ENCODE measurements at places on chromosomes 1 and 21. TPM values are rescaled to one million over a fixed set of nuclear protein-coding genes. Genes with fewer than 3 reads are reported as not detected.

DNA sequence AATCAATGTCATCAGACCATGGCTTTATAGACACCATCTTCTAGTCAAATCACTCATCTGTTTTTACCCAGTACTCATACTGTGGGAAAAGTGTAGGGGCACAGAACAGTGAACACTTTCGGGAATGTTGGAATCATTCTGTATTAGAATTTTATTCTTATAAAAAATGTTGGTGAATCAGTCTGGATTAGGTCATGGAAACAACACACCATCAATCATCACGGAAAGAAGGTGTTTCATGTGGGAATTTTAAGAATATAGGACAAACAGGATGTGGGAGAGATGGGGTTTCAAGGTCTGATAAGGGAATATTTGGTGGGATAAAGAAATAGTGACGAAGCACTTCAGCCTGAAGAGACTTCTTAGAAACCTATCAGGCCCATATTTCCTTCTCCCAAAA, 17.3 kb downstream of the GBP1 start:
- peaks cover 11% of the 10 kb centered on the region for H3K4me1 ChIP-seq
- peaks cover 17% of the 10 kb centered on the region for H3K36me3 ChIP-seq
- no peak for DNase-seq
- peaks cover 5% of the 10 kb centered on the region for H3K27me3 ChIP-seq
- no peak overlapping the region for H3K27ac ChIP-seq

- no peaks in the 10 kb centered on the region for H3K36me3 ChIP-seq
- no peaks in the 10 kb centered on the region for H3K27me3 ChIP-seq
- H3K27ac ChIP-seq: no peak overlapping the region
- H3K4me1 ChIP-seq: no peaks in the 10 kb centered on the region
- H3K4me3 ChIP-seq: no peak overlapping the region
Measured at GRCh38 chr1:192010406-192010805, 147.9 kb upstream of the RGS18 start.

DNA sequence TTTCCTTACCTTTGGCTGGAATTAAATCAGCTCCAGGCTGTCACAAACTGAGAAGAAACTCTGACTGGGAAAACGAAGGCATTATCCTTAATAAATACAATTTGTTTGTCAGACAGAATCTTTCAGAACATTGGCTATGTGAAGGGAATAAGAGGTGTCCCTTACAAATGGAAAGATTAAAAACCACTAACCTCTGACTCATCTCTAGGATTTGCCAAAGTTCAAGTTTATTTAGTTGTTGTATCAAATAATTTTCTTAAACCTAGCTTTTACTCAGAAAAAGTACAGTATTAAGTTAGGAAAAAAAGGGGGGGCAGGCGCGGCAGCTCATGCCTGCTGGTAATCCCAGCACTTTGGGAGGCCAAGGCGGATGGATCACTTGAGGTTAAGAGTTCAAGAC, 15.7 kb downstream of the SERTAD4 start:
- no peak overlapping the region for H3K4me3 ChIP-seq
- no peak for DNase-seq
- H3K36me3 ChIP-seq: peaks cover 3% of the 10 kb centered on the region

- H3K27ac ChIP-seq: no peak overlapping the region
- no peaks in the 10 kb centered on the region for H3K27me3 ChIP-seq
- peaks cover 2% of the 10 kb centered on the region for H3K4me1 ChIP-seq
- no peaks in the 10 kb centered on the region for H3K36me3 ChIP-seq
- DNase-seq: peak; percentile 48
Measured at GRCh38 chr1:153277852-153278251, 18.4 kb downstream of the LORICRIN start.

DNA sequence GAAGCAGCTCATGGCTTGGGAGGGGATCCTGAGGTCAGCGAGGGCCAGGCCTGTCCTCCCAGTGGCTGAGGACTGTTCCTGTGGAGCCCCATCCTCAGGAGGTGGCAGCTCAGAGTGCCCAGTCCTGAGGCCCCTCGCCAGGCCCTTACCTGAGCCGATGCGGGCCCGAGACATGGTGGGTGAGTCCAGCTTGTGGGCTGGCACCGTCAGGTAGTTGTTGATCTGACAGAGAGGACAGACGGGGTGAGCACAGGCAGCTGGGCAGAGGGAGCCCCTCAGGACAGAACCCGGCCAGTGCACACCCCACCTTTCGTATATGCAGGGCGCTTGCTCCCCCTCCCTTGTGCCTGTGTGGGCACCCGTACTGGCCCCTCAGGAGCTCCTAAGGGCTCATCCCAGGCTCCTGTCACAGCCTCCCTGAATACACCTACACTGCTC, 53.9 kb downstream of the SLC9A1 start:
- DNase-seq: no peak
- H3K4me3 ChIP-seq: no peak overlapping the region
- peaks cover 11% of the 10 kb centered on the region for H3K4me1 ChIP-seq
- peaks cover 13% of the 10 kb centered on the region for H3K36me3 ChIP-seq
- H3K27me3 ChIP-seq: peaks cover 11% of the 10 kb centered on the region

- H3K36me3 ChIP-seq: no peaks in the 10 kb centered on the region
- H3K27ac ChIP-seq: no peak overlapping the region
- H3K4me1 ChIP-seq: peaks cover 2% of the 10 kb centered on the region
- H3K4me3 ChIP-seq: no peak overlapping the region
- DNase-seq: no peak
Measured at GRCh38 chr1:119435052-119435451, 20.1 kb downstream of the HSD3B2 start.

DNA sequence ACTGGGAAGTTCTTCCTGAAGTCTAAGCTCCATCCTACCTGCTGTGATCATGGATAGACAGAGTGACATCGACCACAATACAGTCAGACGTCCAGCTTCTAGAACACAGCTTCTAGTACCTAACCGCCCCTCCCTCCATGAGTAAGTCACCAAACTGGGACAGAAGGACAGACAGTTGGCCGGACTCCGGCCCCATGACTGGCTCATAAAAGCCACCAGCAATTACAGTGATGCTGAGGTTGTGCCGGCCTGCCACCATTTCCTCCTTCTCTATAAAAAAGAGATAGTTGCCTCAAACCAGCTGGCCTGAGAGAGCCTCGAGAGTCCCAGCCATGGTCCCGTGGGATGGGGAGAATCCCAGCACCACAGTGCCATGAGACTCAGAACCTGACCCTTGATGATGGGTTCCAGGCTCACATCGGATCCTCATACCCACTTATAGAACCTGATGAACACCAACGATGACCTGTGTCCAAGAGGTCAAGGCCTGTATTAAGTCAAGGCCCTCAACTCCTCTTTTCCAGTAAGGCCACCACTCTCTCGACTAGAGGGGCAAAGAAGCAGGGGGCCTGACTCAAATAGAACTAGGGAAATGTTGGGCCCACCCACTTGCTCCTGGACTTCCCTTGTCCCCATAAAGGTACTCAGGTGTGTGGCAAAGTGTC, 3.4 kb downstream of the MEF2D start:
- peaks cover 10% of the 10 kb centered on the region for H3K36me3 ChIP-seq
- no peak for DNase-seq
- peaks cover 51% of the 10 kb centered on the region for H3K4me1 ChIP-seq
- peak overlapping the region; percentile 70 for H3K4me3 ChIP-seq

DNA sequence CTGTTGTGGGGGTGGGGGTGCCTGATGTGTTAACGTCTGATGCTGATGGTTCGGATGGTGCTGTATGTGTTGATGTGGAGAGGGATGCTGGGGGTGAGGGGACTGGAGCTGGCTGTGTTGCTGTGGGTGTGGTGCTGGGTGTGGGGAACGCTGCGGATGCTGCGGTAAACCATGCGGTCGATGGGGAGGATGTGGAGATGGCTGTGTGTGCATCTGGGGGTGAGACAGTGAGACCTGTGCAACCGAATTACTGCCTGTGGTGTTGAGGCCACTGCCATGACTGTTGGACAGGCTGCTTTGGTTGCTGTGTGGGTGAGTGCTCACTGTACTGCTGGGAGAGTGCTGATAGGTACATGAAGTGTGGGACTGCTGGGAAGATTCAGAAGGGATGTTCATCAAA, 26.8 kb upstream of the GUCA2A start:
- DNase-seq: no peak
- peaks cover 17% of the 10 kb centered on the region for H3K36me3 ChIP-seq

- no peak overlapping the region for H3K4me3 ChIP-seq
- DNase-seq: no peak
- no peak overlapping the region for H3K27ac ChIP-seq
- H3K4me1 ChIP-seq: no peaks in the 10 kb centered on the region
- no peaks in the 10 kb centered on the region for H3K27me3 ChIP-seq
- peaks cover 41% of the 10 kb centered on the region for H3K36me3 ChIP-seq
Measured at GRCh38 chr1:226371027-226371694, 36.7 kb downstream of the PARP1 start.

- peaks cover 13% of the 10 kb centered on the region for H3K27me3 ChIP-seq
- H3K36me3 ChIP-seq: peaks cover 16% of the 10 kb centered on the region
- H3K27ac ChIP-seq: peak overlapping the region; percentile 90
- H3K4me3 ChIP-seq: peak overlapping the region; percentile 97
- DNase-seq: peak; percentile 46
- H3K4me1 ChIP-seq: peaks cover 40% of the 10 kb centered on the region
Measured at GRCh38 chr1:32014199-32014947, 705 bp downstream of the KHDRBS1 start.

DNA sequence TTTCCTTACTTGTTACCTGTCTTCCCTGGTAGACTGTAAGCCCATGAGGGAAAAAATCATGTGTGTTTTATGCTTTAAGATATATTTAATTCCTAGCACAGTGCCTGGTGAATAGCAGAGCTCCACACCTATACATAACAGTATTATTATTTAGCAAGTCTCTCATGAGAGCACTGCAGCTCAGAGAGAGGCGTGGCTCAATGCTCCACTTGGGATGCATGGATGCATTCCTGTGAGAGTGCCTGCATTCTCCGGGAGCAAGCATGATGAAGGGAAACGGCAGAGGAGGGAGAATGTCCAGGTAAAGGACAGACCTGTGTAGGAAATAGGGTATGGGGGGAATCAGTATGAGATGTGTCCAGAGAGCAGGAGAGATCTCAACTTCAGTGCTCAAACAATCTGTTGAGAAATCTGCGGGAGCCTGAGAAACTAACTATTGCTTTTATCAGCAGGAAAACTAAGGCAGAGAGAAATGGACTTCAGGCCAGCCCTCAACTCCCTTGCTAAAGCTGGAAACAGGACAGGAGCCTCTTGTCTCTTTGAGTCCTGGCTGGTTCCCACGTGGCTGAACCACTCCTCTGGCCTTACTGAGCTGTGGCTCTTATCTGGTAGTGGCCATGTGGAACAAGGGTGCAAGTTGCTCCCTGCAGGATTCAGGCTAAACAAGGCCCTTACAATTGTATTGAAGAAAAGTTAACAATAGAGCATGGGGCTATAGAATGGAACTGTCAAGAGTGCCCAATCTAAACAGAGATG, 113.1 kb downstream of the KCNN3 start:
- DNase-seq: no peak
- H3K36me3 ChIP-seq: peaks cover 4% of the 10 kb centered on the region
- no peaks in the 10 kb centered on the region for H3K27me3 ChIP-seq
- H3K4me1 ChIP-seq: peaks cover 7% of the 10 kb centered on the region

DNA sequence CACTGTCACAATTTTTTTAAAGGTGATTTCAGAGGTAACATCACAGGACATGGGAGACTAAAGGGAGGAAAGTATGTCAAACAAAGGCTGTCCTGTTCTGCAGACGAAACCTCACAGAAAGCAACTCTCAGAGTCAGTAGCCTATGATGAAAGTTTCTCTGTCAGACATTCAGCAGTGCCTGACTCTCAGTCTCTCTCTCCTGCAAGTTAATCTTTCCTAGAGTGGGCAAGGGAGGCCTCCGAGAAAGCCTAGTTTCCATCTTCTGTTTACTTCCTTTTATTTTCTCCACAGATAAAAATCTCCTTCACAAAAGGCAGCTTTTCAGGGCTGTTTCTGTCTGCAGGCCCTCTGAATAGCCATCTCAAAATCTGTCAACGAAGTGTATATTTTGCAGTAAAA, 24.9 kb upstream of the FMO2 start:
- H3K36me3 ChIP-seq: no peaks in the 10 kb centered on the region
- no peaks in the 10 kb centered on the region for H3K27me3 ChIP-seq
- no peak overlapping the region for H3K27ac ChIP-seq
- no peak overlapping the region for H3K4me3 ChIP-seq

DNA sequence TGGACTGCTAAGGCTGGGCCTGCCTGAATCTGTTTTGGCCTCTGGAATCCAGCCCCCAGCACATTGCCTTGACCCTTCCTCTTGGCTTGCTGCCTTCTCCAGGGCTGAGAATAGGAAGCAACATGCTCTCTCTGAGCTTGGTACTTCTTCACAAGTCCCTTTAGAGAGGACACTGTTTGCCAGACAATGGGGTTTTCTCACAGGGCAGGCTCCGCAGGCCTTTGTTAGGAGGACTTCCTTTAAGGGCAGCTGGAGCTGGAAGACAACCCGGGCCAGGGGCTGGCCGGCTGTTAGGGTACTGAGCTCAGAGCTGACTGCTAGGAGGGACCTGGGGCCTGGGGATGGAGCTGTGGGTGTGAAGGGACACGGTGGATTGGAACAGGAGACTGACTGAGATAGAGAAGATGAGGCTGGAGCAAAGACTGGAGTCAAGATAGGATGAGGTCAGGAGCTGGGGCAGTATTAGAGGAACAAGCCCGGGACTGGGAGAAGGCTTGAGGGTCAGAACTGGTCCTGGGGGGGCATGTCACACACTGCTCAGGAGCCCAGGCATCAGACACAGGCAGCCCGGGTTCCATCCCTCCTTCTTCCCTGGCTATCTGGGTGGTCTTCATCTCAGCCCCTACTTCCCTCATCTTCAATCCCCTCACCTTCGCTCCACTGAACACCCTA, 5.4 kb upstream of the ALPL start:
- H3K27ac ChIP-seq: peak overlapping the region; percentile 4
- H3K4me1 ChIP-seq: peaks cover 7% of the 10 kb centered on the region
- peaks cover 6% of the 10 kb centered on the region for H3K27me3 ChIP-seq
- no peak for DNase-seq

RPTN gene
- total RNA-seq: not detected

DNA sequence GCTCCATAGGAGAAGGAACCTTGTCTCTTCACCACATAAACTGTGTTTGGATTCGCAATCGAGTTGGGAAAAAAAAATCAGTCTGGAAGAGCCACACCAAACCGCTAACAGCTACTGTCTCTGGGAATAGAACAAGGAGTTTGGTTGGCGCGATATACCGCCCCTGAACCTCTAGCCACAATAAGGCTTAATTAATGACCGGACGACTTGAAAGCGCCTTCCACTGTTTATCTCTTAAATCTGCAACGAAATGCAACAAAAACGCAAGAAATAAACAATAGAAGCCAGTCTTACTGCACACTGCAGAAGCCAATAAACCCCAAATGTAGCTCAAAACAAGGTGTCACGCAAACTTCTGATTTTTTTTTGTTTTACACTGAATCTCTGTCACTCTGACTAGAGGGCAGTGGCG, 10.9 kb downstream of the BTBD19 start:
- H3K27ac ChIP-seq: peak overlapping the region; percentile 99
- peaks cover 21% of the 10 kb centered on the region for H3K4me1 ChIP-seq
- H3K27me3 ChIP-seq: peaks cover 14% of the 10 kb centered on the region
- DNase-seq: no peak

SH2D1B gene
- not detected for total RNA-seq

- DNase-seq: no peak
- H3K36me3 ChIP-seq: no peaks in the 10 kb centered on the region
- no peak overlapping the region for H3K4me3 ChIP-seq
- no peak overlapping the region for H3K27ac ChIP-seq
Measured at GRCh38 chr21:35223480-35224156, 174.5 kb upstream of the RUNX1 start.
